ENCODE measurements at places on chromosomes 1 and 21. TPM values are rescaled to one million over a fixed set of nuclear protein-coding genes. Genes with fewer than 3 reads are reported as not detected.
A peak's percentile ranks its signal among the peaks of the same experiment; 100 is the strongest.

DNA sequence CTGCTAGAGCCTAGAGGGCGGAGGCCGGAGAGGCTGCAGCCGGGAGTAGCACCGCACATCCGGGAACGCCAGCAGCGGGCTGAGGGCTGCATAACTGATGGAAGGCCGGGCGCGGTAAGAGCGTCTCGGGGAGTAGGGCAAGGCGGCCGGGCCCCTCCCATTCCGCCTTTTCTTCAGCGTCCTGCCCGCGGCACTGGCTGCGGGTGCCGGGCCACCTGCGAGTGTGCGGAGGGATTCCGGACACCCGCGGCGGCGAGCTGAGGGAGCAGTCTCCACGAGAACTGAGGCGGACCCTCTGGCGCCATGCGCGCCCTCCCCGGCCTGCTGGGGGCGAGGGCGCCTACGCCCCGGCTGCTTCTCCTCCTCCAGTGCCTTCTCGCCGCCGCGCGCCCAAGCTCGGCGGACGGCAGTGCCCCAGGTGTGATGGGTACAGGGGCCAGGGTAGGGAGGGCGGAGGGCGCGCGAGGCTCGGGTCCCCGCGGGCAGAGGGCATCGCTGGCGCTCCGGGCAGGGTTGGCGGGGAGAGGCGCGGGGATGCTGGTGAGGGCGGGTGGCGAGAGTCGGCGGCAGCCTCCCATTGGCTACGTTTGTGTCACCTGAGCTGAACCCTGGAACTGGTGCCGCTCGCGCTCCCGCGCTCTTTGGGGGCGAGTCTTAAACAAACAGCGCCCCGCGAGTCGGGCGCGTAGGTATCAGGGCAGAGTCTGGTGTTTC, 334.4 kb downstream of the SRGAP2C start:
- peak; percentile 94 for DNase-seq

SLC6A17 gene
- 0.02 TPM for total RNA-seq

GRCh38 chr1:153395136-153395685, 4.3 kb upstream of the S100A8 start:
- no peak for DNase-seq

DNA sequence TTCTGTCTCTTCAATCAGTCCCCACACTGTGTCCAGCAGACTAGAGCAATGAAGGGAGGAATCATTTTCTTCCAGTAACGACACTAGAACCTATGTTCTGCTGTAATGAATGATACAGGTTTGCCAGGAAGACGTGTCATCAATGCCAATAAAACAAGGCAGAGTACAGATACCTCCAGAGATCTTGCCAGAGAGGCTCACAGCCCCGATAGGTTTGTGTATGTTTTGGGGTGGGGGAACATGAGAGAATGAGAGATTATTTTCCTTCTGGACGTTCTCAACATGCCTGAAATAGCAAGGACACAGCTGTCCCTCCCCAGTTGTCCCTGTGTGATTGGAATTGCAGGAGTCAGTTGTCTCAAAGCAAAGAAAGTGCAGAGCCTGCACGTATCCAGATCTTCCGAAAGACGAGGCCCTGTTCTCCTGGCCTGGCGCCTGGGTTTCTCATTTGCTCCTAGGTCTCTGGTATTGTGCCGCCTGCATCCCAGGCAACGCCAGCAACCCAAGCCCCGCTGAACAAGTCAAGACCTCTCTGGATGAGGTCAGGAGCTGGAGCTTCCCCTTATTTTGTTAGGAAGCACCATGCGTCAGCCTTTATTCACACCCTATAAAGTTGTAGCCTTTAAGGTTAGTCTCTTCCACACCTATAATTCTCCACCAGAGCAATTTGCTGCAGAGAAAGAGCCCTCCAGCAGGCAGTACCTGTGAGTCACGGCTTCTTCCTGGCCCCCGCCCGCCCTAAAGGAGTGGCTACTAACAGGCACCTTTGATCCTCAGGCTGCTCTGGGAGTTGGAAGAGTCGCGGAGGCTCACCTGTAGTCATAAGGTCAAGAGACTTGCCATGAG, 130.5 kb downstream of the TOMM20 start:
- no peak for DNase-seq

DISP1 gene
- 1.1 TPM for total RNA-seq

LAMC1 gene
- 0.22 TPM for total RNA-seq

GRCh38 chr1:90580176-90580575, 136.9 kb downstream of the BARHL2 start:
- no peak for DNase-seq

EPHB2 gene
- total RNA-seq, result 0.07 TPM

- no peak for DNase-seq
Measured at GRCh38 chr1:183783342-183783741, 21.6 kb upstream of the RGL1 start.

GRCh38 chr1:153939476-153939875, 7.0 kb downstream of the DENND4B start:
- DNase-seq, result no peak

DNA sequence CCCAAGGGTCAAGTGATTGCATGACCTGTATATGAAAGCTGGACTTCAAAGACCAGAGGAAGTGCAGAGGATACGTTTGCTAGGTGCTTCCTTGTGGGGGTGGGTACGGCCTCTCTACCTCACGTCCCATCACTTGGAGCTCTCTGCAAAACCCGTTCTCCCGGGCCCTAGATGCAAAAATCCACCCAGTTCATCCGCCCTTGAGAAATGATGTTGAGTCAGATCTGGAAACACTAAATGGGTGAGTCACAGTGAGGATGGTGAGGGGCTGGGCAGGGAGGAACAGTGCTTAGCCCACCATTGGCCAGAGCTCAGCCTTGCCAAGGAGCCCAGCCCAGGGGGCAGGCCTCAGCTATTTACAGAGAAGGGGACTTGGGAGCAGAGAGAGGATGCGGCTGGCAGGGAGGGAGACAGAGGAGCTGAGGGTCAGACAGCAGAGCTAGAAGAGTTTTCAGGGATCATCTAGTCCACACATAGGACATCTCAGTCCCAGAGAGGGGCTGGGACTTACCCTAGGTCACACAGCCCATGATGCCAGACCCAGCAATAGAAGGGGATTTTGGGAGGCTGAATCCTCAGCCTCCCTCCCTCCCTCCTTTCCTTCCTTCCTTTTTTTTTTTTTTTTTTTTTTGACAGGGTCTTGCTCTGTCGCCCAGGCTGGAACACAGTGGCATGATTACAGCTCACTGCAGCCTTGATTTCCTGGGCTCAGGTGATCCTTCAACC, 14.6 kb downstream of the ARHGEF10L start:
- no peak for DNase-seq

CRABP2 gene
- 1.1 TPM for total RNA-seq

PYGO2 gene
- total RNA-seq, result 32.4 TPM

GRCh38 chr1:162297208-162297607, 79.4 kb downstream of the SPATA46 start:
- DNase-seq, result no peak

MATN1 gene
- 0.34 TPM for total RNA-seq

GRCh38 chr21:27060190-27060589, 93.3 kb upstream of the ADAMTS5 start:
- no peak for DNase-seq

DNA sequence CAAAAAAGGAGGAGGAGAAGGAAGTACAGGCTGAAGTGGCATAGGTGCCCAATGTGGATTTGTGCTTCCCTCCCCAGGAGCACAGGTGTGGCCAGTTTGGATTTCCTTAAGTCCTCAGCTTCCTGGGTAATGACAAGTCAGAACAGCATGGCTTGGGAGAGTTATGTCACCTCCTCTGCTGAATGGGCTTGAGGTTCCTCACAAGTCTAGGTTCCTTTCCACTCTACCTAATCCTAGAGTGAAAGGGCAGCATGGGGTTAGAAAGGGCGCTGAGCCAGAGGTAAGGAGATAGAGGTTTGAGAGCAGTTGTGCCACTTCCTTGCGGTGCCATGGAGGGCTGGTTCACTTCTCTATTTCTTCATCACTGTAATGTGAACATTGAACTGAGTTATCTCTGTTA, 35.5 kb upstream of the IL20 start:
- DNase-seq, result no peak

OLIG2 gene
- total RNA-seq, result not detected

DNA sequence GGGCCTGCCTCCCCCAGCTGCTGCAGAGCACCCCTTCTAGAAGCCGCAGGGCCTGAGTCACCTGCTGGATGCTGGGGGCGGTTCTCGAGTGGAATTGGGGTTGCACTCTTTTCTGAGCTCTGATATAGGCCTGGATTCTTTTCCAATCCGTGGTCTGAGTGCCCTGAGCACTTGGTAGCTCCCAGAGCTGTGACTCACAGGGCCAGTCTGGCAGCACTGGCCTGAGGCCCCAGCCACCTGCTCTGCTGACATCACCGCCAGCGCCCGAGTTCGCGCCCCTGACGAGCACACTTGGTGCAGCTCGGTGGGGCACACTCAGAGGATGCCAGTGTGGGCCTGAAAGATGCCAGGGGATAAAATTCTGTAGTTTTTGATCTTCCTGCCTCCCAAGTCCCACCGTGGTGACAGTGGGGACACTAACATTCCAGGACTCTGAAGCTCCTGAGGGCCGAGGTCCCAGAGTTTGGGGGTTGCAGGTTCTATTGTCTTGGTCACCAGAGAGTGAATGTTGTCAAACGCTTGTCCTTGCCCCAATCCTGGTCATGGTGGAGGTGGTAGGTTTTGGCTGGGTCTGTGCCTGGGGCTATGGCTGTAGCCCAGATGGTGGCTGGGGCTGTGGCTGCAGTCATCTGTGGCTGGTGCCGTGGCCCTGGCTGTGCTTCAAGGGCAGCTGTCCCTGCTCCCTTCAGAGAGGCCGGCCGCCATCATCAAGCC, 74.6 kb downstream of the OBSCN start:
- no peak for DNase-seq

NKAIN1 gene
- total RNA-seq, result not detected

KCNH1 gene
- not detected for total RNA-seq

ANXA9 gene
- 0.19 TPM for total RNA-seq

NHLH1 gene
- 0.45 TPM for total RNA-seq

GRCh38 chr1:185338719-185339622, 21.9 kb upstream of the IVNS1ABP start:
- DNase-seq, result peak; percentile 61

LZIC gene
- total RNA-seq, result 22.0 TPM

DNA sequence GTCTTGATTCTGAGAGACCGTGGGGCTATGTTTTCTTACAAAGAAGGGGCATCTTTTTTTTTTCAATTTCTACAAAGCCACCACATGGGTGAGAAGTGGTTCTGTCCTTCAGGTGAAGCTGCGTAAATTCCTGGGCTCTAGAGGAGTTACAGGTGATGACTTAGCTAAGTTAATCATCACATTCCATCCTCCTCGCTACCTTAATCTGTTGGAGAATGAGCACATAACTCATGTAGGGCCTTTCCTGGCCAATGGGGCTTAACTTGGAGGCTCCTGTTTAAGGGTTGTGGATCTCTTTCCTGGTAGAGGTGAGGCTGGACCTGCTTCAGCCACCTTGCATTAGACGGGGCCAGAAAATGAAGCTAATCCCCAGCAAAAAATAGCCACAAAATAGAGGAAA, 19.9 kb downstream of the REG4 start:
- DNase-seq, result no peak

DNA sequence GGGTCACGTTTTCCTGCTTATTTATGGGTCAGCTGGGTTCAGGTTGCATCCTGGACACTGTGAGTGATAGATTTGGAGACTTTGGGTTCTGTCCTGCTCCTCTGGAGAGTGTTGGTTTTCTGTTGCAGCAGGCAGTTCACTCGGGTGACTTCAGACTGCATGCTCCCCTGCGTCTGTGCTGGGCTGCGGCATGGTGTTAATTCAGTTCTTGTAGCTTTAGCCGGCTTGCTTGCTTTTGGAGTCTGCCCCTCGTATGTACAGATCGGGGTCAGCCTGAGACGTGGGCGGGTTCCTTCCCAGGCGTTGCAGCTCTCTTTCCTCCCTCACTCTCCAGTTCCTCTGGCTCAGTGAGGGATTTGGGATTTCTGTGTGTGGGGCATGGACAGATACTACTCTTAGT, 38.0 kb downstream of the PCNT start:
- DNase-seq, result no peak

S1PR1 gene
- 140 TPM for total RNA-seq

All from activated CD4-positive, alpha-beta memory T cell treated with anti-CD3 and anti-CD28 coated beads for 36 hours (primary cell).